ENCODE measurements at places on chromosomes 1 and 21.
A peak's percentile ranks its signal among the peaks of the same experiment; 100 is the strongest.

DNA sequence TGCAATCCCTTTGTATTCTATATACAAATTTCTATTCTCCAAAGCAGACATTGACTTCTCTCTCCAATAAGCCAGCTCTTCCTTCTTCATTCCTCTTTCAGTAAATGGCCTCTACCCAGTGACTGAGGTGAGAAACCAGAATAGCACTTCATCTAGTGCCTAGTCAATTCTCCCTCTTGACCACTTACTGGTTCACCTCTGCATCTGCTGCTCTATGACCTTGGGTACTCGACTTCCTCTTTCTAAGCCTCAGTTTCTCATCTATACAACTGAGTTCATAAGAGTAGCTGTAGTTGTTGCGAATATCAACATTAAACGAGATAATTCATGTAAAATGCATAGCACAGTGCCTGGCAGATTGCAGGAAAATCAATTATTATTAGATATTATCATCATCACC lies 12.4 kb downstream of the LYST start:
- no peak for DNase-seq

GRCh38 chr1:47934243-47934805 lies 62.9 kb downstream of the TRABD2B start:
- DNase-seq = no peak

DNA sequence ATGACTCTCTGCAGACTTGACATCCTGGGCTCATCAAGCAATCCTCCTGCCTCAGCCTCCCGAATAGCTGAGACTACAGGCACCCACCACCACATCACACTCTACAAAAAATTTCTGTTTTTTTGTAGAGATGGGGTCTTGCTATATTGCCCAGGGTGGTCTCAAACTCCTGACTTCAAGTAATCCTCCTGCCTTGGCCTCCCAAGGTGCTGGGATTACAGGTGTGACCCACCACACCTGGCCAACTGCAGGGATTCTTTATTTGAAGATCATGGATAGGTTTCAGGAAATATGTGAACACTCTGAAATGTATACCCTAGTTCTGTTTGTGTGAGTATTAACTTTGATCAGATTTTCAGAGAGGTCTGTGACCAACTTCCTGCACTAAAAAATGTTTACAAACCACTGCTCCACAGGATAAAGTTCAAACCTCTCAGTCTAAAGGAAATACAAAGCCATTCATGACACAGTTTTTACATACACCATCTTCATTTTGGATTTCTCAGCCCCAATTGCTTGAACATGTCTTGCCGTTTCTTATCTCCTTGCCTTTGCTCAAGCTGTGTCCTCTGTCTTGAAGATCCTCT lies 252.3 kb upstream of the FGGY start:
- no peak for DNase-seq

DNA sequence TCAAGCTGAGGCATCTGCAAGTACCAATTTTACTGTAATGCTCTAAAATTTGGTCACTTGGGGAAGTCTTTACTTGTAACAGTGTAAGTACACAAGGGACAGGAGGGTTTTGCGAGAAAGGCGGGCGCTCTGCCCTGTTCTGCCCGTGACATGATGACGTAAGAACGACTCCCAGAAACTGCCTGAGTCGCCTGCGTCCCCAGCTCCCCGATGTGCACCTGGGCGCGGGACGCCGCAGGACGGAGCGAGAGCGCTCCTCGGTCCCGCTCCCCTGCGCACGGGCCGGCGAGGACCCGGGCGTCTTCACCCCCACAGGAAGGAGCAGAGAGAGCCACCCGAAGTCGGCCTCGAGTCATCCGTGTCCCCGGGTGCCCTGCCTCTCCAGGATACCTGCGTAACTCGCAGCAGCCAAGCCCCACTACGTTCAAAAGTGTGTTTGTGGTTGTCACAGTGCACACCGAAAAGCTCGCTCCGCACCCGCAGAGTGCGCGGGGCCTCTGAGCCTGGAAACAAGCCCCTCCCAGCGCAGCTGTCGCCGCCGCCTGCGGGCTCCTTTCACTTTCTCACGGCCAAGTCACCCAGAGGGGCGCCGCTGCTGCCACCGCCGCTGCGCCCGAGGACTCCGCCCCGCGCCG lies 3.3 kb upstream of the ZBTB18 start:
- peak; percentile 84 for DNase-seq

DNA sequence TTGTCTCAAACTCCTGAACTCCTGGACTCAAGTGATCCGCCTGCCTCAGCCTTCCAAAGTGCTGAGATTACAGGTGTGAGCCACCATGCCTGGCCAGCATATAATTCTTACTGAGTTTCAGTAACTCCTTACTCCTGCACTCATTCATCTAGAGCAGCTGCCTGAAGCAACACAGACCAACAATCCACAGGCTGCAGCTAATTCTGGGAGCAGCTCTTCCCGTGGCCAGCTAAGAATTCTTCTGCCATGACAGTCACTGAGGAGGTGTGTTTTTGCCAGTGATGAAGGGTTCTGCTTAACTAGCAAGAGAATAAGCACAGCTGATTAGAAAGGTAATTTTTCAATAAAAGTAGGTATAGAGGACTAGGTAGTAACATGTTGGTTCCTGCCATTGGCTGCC lies 5.4 kb downstream of the VTCN1 start:
- DNase-seq = no peak

GRCh38 chr1:8671306-8671917 lies 146.0 kb downstream of the RERE start:
- DNase-seq = no peak

DNA sequence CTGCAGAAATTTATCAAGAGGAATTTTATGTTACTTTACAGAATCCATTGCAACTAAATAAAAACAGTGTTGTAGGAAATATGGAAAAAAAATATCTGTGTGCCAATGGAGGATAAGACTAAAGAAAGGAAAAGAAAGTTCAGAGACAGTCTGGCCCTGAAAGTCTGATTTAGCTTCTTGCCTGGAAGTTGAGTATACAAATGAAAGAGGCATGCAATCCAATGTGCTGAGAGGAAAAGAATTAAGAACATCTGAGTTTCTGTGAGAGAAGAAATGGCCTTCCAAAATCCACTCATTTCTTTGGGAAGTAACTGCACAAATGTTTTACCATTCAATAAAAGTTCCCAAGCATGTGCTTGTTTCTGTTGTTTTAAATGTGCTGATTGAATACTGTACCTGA lies 65.1 kb downstream of the LHX9 start:
- no peak for DNase-seq

DNA sequence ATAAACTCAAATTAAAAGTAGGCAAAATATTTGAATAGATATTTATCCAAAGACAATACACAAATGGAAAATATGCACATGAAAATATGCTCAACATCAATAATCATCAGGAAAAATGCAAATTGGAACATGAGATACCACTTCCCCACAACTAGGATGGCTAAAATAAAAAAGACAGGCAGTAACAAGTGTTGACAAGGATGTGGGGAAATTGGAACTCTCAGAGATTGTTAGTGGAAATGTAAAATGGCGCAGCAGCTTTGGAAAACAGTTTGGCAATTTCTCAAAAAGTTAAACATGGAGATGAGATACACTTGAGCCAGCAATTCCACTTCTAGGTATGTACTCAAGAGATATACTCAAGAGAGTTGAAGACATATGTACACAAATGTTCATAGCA lies 48.8 kb downstream of the NAV1 start:
- no peak for DNase-seq

GRCh38 chr1:11935057-11935412 lies 518 bp downstream of the PLOD1 start:
- no peak for DNase-seq

- DNase-seq = no peak
Measured at GRCh38 chr1:111906816-111907215, 82.7 kb downstream of the KCND3 start.

DNA sequence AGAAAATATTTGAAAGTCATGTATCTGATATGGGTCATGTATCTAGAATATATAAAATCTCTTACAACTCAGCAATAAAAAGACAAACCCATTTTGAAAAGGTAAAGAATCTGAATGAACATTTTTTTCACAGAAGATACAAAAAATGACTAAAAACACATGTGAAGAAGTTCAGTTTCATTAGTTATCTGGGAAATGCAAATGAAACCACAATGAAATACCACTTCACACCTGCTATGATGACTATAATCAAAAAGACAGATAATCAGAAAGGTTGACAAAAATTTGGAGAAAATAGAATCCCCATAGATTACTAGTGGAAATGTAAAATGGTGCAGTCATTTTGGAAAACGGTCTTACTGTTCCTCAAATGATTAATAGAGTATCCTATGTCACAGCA lies 631.0 kb downstream of the MRPL39 start:
- no peak for DNase-seq

DNA sequence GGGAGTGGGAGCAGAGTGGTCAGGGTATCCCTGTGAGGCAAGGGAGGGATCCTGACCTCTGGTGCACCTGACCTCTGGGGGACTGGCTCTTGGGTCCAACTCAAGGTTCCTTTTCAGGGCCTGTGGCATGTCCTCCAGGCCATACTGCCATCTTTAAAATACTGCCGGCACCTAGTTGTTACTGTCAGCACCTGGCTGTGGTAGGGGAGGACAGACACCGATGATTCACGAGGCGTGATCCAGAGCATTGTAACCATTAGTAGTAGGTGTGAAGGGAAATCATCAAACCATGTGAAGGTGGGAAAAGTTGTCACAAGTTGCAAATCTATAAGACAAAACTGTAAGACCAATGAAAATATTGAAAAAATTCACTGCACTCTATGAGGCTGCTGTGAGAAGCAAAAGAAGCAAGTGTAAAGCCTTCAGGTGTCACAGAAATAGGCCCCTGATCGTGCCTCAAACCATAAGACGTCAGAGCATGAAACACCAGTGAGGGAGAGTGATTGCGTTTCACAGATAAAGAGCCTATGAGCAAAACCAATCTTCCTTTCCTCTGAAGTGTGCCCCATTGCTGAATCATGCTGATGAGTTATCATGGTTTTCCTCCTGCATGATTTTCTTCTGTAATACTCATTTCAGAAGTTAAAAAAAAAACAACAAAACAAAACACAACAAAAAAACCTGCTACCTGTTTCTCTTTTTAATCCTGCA lies 55.3 kb downstream of the CDC7 start:
- DNase-seq = no peak

DNA sequence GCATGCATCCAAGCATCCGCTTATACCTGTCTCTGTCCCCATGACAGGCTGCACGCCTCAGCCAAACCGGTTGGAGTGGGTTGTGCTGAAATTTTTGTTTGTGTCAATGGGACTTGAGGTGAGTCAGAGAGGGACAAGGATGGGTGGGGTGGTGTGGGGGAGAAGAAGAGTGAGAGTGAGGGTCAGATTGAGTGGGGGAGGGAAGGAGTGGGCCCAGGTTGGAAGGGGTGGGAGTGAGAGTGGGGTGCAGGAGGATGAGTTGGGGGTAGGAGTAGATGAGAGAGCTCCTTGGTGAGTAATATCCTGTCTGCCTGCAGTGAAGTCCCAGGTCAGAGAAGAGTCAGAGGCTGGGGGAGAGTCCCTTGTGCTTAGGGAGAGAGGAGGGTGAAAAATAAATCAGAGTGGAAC lies 3.3 kb upstream of the NECTIN4 start:
- DNase-seq = no peak

GRCh38 chr21:36708286-36709029 lies 9.5 kb downstream of the SIM2 start:
- no peak for DNase-seq

DNA sequence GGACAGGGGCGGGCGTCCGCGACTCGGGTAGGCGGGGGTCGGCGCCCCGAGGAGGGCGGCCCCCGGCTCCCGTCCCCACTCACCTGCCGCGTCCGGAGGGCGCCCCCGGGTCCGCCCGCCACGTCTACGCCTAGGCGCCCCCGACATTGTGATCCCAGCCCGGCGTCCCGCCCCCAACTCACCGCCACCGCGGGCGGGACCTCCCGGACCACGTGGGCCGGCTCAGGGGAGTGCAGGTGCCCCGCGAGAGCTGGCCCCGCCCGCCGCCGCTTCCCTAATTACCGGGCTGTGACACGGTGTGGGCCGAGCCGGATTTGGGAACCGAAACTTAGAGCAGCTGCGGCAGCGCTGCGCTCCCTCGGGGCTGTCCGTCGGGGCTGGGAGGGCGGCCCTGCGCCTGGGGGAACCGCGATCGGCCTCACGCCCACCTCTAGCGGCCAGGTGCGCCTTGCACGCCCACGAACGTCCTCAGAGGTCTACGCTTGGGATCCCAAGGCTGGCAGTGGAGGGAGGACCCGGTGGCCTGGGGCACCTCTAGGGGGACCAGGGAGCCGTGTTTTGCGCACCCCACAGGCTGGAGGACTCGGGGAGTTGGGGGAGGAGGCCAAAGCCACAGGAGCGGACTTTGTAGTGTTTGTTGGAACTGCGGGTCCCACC lies 521 bp upstream of the NADK start:
- DNase-seq = no peak

GRCh38 chr1:38079019-38079418 lies 32.4 kb upstream of the POU3F1 start:
- no peak for DNase-seq

GRCh38 chr1:248820041-248820585 lies 5.6 kb downstream of the SH3BP5L start:
- no peak for DNase-seq

- DNase-seq = no peak
Measured at GRCh38 chr1:18407166-18408045, 73.3 kb upstream of the KLHDC7A start.

GRCh38 chr1:93328809-93329760 lies 16.6 kb upstream of the DR1 start:
- DNase-seq = peak; percentile 3

GRCh38 chr1:110208916-110209645 lies 1.0 kb upstream of the KCNC4 start:
- DNase-seq = no peak

DNA sequence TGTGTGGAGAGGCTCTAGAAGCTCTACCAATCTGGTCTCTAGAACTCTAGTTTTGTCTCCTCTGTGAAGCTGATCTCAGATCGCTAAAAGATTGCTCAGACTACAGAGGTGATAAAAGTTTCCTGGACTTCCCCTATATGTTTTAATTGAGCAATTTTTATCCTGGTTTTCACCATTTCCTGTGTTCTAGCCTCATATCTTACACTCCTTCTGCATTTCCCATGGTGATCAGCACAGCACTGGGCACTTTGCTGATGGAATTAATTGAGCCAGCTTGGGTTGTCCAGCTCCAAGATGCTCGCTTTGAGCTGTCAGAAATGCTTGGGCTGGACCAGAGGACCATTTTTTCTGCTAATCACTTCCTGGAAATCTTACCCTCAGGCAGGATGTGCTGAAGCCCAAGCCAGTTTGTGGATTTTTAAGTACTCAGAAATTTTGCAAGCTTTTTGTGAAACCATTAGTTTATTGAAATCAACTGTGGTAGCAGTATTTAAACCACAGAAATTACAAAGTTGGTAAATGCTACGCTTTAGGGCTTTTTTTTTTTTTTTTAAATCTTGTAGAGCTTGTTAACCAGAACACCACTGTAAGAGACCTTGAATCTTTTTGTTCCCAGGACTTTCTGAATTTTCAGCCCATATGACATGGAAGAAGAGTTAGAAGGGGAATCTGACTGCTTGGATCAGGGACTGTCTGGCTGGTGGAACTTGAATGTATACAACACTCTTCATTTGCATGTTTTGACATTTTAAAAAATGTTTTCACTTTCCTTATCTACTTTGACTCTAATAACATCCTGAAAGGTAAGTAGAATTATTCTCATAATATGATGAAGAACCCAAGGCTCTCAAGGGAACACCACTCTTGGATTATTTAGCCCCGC lies 28.4 kb downstream of the CD48 start:
- no peak for DNase-seq

GRCh38 chr1:162822391-162823200 lies 32.1 kb downstream of the HSD17B7 start:
- DNase-seq = no peak
